ENCODE measurements at places on chromosomes 6 and 20.

GRCh38 chr6:152094992-152095592, 287.6 kb downstream of the ESR1 start:
- DNase-seq: no peak

GRCh38 chr6:89817481-89817880, 2.1 kb downstream of the MDN1 start:
- no peak for DNase-seq

DNA sequence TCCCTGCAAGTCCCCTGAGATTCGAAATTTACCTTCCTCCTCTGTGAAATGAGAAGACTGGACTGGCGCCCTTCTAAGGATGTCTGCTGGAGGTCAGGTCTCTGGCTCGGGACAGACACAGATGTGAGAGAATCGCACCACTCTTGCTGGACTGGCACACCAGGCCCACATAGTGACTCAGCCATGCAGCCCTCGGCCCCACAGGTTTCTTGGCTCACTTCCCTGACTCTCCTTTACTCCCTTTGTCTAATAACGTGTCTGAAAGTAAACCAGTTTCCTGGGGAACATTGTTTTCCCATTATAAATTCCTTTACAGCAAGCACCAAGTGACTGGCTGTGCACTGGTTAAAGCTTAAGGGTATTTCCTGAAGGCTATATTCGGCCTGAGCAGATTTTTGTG, 106.7 kb upstream of the PLEKHG1 start:
- no peak for DNase-seq

- no peak for DNase-seq
These were observed 124.7 kb upstream of the SPACA1 start for GRCh38 chr6:87922947-87923330.

DNA sequence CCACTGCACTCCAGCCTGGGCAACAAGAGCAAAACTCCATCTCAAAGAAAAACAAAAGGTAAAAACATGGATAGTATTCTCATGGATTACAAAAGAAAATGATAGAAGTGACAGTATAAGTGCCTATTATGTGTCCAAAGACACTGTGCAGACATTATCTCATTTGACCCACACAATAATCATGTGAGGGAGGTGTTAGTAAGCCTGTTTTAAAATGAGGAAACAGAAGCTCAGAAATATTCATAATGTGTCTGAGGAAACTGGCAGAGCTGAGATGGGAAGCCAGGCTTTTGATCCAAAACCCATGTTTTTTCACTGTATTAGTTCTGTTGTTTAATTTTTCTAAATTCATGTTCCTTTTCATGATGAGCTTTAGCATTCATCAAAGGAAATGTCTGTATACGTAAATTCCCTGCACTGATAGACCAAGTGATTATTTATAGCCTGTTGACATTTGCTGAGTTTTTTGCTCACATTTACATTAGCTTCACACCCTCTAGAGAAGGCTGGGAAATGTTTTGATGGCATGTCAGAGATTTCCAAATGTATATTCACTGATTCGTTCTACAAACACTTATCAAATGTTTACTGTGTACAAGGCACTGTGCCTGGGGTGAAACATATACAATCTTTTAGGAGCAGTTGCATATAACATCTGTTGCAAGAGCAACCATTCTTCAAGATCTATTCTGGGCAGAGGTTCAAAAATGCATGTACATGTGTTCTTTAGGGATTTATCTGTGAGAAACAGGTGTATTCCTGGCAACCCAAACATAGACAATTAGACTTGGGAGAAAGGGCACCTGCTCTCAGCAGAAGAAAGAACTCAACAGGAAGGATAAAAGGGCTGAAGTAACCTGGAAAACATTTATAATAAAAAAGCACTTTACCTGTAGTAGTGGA, 331.5 kb downstream of the SAMD5 start:
- no peak for DNase-seq

DNA sequence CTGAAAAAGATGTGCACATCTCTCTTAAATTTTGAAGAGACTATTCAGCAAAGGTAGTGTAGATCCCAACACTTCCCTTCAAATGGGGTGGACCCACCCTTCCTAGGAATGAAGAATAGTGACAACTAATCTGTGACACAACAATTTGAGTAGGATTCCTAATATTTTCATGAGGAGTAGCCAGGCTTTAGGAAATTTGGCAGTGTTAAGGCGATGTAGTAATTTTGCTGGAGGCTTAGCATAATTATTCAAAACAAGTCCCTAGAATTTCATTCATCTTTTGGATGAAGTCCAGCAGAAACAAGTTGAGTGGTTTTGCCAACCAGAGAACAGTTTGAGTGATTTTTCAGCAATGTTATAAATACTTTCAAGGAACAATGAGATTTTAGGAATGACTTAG, 52.4 kb downstream of the ELOVL4 start:
- no peak for DNase-seq

DNA sequence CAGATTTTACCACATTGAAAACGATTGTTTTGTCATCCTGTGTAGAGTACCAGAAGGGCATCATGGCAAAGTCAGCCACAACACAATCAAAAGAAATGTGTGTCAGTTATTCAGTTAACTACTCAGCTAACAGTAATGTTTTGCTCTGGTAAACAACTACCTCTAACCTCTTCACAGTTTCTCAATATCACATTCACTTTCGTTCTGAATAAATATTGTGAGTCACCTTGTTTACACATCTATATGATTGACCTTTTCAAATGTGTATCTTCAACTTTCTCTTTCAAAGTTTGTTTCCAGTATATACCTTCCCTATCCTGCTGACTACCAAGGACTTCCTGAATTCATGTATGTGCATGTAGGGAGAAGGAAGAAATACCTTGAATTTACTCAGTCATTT, 216.6 kb upstream of the UFL1 start:
- DNase-seq: no peak

DNA sequence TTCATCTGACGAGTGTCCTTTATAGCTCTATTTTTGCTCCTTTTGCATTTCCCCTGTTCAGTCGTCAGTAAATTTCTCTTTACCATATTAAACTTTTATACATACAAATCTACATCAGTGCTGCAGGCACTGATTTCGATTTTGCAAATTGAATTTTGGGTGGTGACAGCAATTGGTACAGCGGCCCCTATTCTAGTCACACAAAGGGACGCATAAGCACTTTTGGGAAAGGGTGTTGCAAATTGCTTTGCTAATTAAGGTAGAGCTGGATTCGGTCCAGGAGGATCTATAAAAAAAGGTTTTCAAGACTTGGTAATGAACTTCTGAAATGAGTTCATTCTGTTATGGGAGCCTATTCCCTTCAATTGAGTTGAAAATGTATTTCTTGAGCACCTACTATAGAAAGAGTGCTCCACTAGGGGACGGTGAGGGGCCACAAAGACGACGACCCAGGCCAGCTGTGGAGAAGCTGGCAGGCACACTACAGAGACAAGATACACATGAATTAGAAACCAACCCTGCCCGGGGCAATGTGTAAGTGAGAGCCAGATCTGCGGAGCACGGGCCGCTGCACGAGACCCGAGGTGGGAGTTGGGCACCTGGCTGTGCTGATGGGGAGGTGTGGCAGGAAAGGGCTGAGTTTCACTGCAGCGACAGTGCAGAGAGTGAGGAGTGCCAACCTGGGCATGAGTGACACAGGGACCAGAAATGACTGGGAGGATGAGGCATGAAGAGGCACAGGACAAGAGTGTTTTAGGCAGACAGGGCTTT, 5.4 kb downstream of the UQCC2 start:
- DNase-seq: no peak

DNA sequence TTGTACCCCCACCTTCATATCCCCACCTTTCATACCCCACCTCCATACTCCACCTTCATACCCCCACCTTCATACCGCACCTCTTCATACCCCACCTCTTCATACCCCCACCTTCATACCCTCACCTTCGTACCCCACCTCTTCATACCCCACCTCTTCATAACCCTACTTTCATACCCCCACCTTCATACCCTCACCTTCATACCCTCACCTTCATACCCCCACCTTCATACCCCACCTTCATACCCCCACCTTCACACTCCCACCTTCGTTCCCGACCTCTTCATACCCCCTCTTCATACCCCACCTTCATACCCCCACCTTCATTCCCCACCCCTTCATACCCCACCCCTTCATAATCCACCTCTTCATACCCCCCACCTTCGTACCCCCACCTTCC, 92.9 kb upstream of the NAA20 start:
- DNase-seq: no peak

DNA sequence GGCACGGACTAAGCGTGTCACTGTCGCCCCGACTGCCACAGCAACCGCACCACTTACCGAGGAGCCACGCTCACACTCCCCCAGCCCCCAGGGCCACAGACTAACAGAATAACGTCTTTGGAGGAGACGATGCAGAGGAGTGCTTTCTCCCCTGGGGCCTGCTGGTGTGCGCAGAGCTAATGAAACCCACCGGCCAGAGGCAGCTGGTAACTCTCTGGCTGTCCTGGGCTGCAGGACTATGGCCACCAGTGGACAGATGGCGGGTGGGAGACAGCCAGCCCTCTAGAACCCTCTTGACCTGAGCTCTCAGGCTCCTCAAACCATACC, 228.0 kb downstream of the DLL1 start:
- DNase-seq: no peak

DNA sequence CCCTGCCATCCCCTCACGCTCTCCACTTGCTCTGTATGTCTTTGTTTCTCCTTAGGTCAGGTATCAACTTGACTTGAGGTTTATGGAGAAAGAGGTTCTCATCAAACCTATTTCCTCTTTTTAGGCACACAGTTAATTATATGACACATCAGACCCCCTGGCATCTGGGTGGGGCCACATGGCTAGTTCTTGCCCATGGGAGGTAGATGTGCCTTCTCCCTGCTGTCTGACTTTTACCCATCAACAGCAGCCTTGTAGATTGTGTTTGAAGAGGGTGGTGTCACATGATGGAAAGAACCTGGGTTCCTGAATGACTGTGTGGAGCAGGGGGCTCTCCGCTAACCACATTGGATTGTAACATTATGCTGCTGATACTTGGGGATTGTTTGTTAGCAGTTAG, 7.2 kb upstream of the UQCC2 start:
- DNase-seq: no peak

DNA sequence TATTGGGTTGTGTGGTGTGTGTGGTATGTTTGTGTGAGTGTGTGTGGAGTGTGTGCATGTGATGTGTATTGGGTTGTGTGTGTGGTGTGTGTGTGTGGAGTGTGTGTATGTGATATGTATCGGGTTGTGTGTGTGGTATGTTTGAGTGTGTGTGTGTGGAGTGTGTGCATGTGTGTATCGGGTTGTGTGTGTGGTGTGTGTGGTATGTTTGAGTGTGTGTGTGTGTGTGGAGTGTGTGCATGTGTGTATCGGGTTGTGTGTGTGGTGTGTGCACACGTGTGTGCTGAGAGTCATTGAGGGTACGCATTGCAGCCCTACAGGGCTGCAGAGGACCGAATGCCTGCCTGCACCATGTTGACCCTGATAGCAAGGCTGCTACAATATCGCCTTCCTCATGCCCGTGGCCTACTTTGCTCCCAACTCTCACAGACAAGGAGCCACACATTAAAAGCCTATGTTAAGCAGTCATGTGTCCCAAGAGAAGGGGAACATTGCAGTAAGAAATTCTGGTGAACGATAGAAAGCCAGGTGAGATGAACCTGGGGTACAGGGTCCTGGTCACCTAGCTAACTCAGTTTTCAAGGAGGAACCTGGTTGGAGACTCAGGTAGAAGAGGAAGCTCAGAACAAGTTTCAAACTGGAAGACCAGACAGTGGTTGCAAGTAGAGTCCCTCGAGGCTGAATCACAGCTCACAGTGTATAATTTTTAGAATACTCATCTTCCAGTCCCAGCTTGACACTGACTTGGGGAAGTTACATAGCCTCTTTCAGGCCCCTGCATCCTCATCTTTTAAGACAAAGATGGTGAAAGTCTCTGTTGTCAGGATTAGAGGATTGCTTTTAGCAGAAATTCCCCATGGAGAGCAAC, 45.7 kb upstream of the TMEM170B start:
- DNase-seq: no peak

DNA sequence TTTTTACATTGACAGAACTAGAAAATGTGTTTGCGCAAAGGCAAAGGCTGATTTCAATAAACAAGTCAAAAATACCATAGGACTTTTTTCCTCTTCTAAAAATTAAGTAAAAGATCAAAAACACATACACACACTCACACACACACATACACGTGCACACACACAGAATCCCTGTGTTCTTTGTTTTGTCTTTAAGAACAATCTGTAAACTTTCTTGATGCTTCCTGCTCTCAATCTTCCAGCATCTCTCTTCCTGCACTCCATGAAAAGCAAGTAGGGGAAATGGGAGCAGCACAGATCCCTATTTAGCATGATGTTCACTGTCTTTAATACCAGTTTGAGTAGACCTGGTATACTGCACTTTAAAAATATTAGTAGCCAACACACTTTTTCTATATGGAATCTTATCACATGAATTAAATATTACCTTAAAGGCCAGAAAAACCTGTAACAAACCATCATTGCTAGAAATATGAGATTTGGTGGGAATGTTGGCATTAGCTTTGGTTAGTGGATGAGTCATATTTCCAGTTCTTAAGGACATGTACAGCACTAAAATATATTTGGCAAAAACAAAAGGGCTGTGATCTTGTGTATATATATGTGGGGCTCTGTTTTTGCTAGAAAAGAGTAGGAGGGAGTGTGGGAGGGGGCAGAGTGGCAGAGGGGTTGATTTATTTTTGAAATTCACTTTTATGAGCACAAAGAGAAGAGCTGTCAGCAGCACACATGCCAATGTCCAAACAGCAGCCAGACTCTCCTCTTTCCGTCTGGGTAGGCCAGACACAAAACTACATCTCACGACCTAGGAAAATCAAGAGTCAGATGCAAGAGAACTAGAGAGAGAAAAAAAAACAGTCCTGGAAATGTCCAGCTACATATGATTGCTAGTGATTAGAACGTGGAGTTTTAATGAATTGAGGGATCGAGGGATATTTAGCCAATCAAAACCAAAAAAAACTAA, 4.6 kb downstream of the PTPRK start:
- no peak for DNase-seq

GRCh38 chr20:64107736-64108457, 532 bp upstream of the NPBWR2 start:
- DNase-seq: no peak

- DNase-seq: no peak
These were observed 8.3 kb upstream of the TNXB start for GRCh38 chr6:32117461-32117860.

- DNase-seq: no peak
These were observed 13.1 kb downstream of the LIN28B start for GRCh38 chr6:104969785-104970581.

DNA sequence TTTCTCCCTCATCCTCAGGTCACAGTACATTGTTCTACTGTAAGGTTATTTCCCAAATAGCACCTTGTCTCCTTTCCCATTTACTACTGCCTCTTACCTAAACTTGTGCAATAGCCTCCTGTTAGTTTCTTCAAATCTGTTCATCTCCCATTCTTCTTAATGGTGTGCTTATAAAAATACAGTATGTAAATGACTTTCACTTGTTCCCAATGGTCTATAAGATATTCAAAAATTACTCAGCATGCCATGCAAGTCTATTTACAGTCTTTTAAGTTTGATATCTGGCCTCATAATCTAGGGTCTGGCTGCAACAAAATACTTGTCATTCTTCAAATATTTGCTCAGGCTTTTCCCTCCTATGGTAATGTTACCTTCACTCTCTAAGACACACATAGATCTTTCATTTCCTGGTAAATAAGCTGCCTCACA, 31.5 kb upstream of the RHAG start:
- no peak for DNase-seq
